ENCODE measurements at places on chromosomes 1 and 21.

DNA sequence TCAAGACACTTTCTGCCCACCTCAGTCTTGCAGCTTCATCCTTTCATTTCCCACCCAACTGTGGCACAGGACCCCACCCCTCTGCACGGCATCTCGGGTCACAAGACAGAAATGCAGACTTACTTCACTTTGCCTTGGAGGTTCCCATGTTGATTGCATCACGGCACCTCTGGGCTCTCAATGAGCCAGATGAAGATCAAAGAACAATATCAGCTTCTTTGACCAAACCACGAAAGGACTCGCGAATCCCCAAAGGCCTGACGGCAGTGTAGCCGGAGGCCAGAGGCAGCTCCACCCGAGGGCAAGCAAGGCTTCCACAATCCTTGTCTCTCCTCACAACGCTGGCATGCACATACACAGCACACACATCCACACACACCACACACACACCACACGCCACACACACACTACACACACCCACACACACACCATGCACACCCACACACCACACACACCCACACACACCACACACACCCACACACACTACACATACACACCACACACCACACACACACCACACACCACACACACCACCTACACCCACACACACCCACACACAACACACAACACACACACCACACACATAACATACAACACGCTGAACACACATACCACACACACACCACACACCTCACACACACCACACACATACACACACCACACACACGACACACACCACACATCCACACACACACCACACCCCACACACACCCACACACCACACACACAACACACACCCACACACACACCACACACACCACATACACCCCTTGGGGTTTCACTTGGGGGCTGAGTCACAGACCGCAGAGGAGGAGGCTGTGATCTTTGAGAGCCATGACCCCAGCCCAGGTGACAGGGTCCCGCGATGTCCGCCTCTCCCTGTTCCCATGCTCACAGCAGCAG lies 35.8 kb downstream of the UBASH3A start:
- DNase-seq = no peak

- no peak for DNase-seq
These were observed 161.6 kb downstream of the DISP1 start for GRCh38 chr1:222976453-222976852.

- DNase-seq = peak; percentile 9
These were observed 148.7 kb downstream of the FCRL5 start for GRCh38 chr1:157403608-157404007.

DNA sequence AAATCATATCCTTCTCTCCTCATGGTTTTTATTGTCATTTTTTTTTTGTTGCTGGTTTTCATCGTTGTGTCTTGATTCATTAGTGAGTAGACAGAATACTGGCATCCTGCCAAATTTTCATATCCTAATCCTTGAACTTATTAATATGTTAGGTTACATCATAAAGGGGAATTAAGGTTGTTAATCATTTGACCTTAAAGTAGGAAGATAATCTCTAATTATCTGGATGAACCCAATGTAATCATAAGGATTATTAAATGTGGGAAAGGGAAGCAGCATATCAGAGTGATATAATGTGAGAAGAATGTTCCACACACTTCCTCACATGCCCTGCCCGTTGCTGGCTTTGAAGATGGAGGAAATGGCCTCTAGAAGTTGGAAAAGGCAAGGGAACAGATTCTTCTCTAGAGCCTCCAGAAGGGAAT lies 299.7 kb downstream of the HMCN1 start:
- DNase-seq = no peak

DNA sequence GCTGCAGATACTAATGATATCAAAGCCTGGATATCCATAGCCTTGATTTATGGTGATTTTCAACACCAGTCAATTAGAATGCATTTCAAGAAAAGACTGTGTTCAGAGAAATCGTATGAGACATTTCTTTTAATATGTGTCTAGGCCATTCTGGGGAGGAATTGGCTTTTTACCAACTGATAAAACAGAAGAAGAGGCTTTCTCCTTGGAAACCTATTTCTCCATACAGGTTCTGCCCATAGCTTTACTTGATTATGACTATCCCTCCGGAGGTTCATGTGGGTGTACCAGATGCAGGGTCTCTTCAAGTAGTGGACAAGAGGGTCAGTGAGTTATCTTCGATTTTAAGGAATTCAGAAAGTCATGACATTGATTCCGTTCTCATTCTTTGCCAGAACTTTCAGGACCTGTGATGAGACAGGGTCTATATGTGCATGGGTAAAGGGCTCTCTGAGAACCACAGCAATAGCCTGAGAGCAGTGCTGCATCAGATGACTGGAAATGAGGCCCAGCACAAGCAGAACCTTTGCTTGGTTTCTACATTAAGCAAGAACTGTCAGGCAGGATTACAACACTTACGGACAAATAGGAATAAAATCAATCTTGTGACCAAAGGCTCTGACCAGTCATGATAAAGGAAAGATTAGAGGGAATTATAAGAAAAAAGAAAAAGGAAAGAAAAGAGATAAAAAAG lies 263.7 kb upstream of the SGIP1 start:
- DNase-seq = no peak

- DNase-seq = no peak
These were observed 12.2 kb downstream of the ZNF697 start for GRCh38 chr1:119635811-119636390.

- DNase-seq = no peak
These were observed 267.2 kb upstream of the PLXNA2 start for GRCh38 chr1:208511242-208511860.

Measured in hematopoietic multipotent progenitor cell treated with erythropoietin and hydrocortisone succinate and interleukin-3 and kit ligand, for 8 days (in vitro differentiated cells).